NB4 (cell line): ENCODE measurements at places on chromosomes 13 and 19.

DNA sequence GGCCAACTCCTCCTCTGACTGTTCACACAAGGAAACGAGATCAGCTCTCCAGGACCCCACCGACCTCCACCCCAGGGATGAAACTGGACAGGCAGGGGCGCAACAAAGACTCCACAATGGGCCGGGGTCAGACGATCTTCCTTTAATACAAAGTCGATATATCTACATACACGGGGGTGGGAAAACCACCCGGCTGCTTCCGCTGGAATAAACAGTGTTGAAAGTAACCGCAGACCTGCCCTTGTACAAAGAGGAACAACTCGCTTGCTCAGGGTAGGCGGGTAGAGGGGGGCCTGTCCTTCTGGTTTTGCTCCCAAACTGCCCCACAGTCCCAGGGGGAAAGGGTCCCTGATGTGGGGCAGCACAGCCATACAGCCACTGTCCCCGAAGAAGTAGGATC is 135.2 kb downstream of the PTPRS start:
- DNase-seq = peak; percentile 94

DNA sequence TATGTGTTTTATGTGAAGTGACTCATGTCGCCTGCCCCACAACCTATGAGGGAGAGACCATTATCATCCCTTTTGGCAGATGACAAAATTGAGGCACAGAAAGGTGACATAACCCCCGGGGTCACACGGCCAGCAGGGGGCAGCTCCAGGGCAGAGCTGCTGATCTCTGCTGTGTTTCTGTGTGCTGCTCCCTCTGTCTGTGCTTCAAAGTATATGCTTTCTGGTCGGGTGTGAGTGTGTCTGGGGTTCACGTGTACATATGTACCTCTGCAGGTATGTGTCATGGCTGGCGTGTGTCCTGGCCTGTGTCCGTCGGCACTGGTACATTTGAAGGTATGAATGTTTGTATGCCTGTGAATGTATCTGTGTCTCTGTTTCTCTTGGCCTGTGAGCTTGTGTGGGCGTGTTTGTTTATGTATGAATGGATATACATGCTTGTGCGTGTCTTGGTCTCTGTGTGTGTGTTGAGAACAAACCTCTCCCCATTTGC is 7.1 kb downstream of the LIPE start:
- DNase-seq = peak; percentile 58

- peak; percentile 57 for DNase-seq
Measured at GRCh38 chr19:10430505-10431253, 10.3 kb downstream of the PDE4A start.

DNA sequence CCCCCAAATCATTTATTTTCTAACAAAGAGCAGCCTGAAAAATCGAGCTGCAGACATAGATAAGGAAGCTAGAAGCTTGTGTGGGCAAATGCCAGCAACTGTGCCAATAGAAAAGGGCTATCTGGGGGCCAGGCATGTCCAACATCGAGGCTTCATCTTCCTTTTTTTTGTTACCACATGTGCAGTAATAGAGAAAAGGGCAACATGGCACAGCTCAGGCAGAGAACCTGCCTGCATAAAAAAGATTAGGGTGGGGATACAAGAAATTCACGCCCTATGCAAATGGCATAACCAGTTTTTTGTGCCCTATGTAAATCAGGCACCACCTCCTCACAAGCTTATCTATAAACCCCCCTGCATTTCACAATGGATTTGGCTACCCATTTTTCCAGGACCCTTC is 60.4 kb upstream of the ABCC4 start:
- DNase-seq = no peak

GRCh38 chr19:44694184-44694579 is 4.8 kb upstream of the CEACAM16 start:
- DNase-seq = peak; percentile 30

- no peak for DNase-seq
Measured at GRCh38 chr13:80504453-80504852, 163.5 kb upstream of the SPRY2 start.

DNA sequence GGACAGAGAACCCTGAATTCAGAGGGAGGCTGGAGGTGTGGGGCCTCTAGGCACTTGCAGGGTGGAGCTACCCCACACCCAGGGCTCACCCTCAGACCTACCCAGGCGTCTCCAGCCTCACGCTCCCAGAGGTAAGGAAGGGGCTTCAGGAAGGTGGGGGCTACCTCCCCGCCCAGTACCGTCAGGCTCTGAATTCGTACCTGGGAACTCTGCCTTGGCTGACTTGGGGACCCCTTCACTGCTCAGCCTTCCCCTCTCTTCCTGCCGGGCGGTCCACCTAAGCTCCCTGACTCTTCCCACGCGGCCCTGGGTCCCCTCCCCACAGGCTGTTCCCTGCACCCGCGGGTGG is 28.5 kb upstream of the PARP4 start:
- DNase-seq = no peak

DNA sequence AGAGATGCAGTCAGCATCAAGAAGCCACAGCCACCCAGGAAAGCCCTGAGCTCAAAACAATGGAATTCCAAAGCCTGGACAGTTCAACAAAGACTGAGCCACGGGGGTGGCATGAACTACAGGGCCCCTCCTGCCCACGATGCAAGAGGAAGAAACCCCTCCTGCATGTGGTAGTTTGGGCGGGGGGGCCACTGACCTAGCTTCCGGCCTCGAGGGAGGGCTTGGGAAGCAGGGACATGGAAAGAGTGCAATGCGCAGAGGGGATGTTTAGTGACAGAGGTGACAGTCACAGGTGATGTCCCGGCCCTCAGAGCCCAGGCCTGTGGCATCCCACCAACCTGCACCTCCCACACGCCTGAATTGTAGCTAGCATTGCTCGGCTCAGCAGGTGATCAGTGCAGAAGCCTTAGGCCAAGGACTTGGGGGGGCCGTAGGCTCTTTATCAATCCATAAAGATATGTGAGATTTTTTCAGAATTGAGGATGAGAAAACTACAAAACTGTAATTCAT is 318.8 kb downstream of the TEX29 start:
- no peak for DNase-seq

- no peak for DNase-seq
Measured at GRCh38 chr19:16470541-16470910, 1.2 kb downstream of the EPS15L1 start.

DNA sequence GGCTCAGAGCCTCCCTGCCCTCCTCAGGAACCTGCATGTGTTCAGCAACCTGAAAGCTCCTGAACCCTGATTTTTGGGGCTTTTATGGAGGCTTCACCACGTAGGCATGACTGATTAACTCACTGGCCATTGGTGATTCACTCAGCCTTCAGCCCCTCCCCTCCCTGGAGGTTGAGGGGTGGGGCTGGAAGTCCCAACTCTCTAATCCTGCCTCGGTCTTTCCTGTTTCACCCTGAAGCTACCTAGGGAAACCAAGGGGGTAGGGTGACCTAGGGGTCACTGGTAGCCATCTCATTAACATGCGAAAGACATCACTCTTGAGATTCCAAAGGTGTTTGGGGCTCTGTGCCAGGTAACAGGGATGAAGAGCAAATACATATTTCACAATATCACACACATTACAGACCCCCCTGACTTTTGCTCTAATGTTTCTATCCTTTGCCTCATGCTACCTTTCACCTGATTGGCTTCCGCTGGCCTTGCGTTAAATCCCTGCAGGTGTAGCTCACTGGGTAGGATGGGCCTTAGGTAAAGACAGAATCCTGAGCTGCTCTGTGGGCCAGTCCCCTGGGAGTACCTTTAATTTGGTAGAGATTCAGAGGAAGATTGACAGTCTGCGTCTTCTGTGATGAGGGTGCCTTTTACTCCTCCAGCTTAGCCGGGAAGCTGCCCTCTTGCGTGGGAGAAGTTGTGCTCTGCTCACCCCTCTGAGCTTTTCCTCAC is 260.6 kb downstream of the ATP8A2 start:
- no peak for DNase-seq

DNA sequence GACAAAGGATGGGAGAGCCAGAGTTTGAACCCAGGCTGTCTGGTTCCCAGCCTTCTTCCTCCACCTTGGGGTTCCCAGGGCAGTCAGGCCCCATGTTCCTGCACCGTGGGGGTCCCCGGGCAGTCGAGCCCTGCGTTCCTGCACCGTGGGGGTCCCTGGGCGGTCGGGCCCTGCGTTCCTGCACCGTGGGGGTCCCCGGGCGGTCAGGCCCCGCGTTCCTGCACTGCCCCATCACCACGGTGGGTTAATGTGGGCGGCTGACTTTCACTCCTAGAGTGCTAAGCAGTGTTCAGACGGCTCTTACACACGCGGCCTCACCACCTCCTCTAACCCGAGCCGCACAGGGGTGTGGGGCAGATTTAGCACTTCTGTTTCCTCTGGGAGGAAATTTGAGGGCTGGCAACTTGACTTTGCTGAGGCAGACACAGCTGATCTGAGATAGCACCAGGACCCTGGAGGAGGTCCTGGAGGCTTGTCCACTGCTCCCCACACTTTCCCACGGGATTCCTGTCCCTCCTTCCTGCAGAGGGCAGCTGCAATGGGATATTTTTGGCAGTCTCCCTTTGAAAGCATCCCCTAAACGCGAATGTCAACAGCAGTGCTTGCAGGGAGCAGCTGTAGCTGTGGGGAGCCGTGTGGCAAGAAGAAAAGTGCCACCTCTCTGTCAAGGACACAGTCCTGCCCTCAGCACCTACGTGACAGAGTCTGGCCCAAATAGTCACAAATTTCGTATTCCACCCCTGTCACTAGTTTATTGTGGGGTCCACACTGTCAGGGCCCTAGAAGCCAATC is 239.4 kb downstream of the TEX29 start:
- no peak for DNase-seq

DNA sequence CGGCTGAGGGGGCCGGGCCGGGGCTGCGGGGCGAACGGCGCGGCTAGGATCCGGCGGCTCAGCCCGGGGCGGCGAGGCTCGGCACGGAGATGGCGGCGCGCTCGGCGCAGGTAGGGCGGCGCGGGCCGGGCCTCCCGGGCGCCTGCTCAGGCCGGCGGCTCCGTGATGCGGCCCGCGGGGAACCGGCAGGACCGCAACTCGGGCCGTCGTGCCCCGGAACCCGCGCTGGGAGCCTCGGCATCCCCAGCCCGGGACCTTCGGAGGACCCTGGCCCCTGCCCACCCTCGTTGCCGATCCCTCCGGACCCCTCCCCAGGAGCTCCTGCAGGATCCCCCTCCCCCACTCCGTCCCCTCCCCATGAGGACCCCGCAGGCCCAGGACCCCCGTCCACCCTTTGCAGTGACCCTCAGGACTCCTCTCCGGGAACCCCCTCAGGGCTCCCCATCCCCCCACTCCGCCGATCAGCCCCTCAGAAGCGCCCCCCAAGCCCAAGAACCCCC is 304 bp downstream of the EVI5L start:
- DNase-seq = no peak

- DNase-seq = no peak
Measured at GRCh38 chr13:21426238-21426637, 32.9 kb downstream of the ZDHHC20 start.

GRCh38 chr13:73966331-73966730 is 167.9 kb downstream of the KLF12 start:
- no peak for DNase-seq

- no peak for DNase-seq
Measured at GRCh38 chr19:40235238-40236025, 8.9 kb upstream of the CCNP start.

GRCh38 chr13:43567608-43568007 is 219.2 kb downstream of the ENOX1 start:
- no peak for DNase-seq

DNA sequence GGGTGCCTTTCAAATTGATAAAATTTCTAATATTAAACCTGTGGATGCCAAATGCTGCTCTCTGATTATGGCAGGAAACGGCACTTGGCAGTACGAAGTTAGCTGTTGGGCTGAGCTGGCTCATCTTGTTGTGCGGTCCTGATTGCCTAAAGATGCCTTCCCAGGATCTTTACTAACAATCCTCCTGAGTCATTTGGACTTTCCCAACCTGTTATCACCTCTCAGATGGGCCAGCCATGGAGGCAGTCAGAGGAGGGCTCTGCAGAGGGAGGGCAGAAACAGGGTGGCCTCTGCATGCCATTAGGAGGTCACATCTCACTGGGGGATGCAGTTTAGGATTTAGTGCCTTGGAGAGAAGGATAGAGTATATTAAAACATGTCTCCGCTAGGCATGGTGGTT is 27.3 kb downstream of the ALOX5AP start:
- no peak for DNase-seq
